ENCODE measurements at places on chromosomes 3 and 15.

- DNase-seq, result no peak
These were observed 60.7 kb upstream of the SGO1 start for GRCh38 chr3:20246662-20247061.

DNA sequence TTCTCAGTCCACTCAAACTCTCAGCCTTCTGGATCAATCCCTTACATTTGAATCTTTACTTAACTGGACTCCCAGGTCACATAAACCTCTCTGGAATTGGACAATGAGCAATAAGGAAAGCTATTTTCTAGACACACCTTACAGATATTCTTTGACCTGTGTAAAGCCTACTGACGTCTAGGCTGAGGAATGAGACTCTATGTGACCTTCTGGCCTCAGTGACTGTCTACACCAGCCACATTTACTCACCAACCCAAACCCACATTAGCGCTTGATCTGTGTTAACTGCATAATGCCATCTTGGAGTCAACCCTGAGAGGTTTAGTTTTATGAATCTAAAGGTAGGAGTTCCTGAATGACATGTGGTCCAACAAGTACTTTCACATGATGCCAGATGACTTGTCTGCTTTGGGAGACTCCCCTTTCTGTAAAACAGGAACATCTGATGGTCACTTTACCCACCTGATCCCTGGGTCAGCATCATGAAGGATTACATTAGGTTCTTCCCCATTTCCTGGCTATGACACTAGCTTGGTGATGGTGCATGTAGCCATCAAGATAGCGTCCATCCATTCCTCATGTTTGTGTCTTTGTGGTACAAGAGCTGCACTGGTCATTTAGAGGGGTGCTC is 11.4 kb upstream of the COMMD2 start:
- no peak for DNase-seq

DNA sequence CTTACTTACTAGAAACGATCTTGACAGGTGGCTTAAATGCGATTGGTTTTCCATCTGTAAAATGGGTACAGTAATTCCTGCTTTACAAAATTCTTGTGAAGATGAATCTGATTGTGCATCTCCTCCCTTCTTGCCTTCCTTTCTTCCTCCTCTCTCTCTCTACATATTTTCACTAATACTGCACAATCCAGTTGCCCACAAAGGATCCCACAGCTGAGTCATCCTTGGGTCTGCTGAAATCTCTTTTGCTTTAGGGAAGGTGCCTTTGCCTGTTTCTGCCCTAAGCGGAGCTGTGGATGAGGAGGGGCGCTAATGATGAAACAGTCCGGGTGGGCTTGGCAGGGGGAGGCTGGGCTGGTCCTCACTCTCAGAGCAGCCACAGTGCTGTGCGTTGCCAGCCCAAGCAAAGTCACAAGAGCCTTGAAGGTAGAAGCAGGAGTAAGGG is 46.1 kb downstream of the AMOTL2 start:
- DNase-seq, result no peak

GRCh38 chr3:58659051-58659675 is 7.4 kb downstream of the FAM3D start:
- DNase-seq, result no peak

- no peak for DNase-seq
These were observed 23.7 kb downstream of the IFT122 start for GRCh38 chr3:129463716-129464115.

All from T-helper 2 cell (primary cell).